ENCODE measurements at places on chromosomes 16 and 17.

DNA sequence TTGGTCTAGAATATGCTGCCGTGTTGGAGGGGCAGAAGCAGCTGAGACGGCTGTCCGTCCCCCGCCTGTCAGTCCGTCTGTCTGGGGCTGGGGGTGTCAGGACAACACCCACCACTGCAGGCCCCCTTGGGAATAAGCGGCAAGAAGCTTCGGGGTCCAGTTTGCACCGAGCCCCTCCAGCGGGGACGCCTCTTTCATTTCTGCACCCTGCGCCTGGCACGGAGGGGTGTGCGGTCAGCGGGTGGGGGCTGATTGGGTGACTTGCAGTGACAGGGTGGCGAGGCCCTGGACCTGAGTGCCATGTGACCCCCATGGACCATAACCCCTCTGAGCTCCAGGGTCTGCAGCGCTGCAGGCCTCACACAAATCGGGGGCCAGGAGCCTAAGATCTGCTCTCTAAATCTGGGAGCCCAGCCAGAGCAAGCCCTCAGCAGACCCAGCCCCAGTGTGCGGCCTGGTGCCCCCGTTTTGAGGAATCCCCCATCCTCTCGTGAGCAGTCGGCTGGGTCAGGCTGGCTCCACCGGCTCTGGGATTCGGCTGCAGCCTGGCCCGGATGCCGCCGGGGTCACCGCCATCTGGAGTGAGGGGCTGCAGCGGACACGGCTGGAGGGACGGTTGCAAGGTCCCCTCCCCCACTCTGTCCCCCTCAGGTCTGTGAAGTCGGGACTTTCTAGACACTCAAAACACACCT is 8.3 kb downstream of the CBFA2T3 start:
- DNase-seq: no peak

DNA sequence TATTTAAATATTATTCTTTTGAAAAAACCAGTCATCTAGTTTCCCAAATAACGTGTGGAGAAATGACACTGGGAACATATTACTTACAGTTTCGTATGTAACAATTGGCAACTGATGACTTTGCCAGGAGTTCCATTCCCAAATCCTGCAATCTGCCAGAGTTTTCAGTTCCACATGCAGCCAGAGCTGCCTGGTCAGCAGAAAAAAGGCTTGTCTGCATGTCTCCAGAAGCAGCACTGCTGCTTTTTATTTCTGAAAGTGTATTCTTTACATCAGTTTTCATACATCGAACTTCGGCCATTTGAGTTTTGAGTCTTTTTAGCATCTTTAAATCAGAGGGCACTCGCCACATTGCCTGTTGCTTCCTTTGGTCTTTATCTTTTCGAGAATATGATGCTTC is 78.4 kb downstream of the TRIM37 start:
- no peak for DNase-seq

DNA sequence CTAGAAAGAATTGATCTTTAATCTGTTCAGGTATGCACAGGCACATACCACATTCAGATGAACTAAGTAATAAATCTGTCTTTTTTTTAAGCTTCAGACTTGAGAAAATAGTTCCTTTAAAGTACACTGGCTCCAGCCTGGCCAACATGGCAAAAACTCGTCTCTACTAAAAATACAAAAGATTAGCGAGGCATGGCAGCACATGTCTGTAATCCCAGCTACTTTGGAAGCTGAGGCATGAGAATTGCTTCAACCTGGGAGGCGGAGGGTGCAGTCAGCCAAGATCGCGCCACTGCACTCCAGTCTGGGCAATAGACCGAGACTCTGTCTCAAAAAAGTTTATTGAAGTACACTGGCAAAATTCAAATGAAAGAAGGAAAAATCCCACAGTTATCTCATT is 111.0 kb upstream of the NETO2 start:
- DNase-seq: no peak

DNA sequence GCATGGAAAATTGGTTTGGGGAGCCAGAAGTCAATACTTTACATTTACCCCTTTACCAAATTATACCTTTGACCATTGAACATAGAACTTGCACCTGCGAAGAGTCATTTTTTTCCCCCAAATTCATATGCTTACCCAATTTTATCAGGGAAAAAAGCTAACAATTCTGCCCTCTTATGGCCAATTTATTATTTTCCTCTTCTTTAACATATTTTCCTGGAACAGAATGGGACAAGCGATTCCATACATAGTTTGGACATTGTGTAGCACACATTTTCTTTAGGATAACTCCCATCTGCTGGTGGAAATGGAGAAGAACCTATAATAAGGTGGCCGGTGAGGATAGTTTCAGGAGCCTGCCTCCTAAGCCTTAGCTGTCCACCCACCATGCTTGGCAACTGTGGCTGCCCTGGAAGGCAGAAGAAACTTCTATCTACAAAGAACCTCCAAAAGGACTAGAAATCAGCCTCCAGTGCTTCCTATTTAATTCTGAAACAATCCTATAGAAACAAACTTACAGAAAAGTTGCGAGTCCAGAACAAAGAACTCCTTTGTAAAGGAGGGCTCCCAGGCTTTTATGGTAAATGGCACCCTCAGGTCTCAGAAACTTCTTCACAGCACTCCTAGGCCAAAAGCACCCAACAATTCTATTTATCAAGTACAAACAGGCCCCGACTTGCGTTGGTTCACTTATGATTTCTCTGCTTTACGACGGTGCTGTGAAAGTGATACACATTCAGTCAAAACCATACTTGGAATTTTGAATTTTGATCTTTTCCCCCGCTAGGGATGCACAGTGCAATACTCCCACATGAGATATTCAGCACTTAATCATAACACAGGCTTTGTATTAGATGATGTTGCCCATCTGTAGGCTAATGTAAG is 64.1 kb upstream of the CACNG4 start:
- no peak for DNase-seq

DNA sequence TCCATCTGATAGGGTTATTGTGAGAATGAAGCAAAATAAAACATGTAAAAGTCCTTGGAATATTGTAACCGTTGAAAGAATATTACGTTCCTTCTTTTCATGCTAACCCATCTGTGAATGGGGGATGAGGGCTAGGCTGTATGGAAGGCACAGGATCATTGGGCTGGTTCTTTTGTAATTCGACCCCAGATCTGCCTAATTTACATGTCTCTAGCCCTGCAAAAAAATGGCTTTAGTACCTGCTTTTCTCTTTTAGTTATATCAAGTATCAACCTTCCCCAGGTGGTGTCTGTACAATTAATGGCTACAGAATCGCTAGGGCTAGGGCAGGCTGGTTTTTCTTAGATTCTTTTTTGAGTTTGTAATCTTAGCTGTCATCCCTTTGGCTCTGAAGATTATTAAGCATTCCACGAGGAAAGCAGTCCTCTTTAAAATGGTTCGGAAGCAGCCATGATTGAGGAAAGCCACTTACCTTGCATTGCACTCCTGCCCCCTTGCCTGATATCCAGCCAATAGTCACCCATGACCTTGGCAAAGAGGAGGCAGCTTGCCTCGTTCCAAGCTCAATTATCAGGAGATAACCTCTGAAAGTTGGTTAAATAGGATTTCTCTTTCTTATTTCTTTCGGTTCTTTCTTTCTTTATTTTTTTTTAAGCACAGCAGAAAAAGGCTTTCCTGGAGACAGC is 153.9 kb upstream of the ZKSCAN2 start:
- DNase-seq: no peak

DNA sequence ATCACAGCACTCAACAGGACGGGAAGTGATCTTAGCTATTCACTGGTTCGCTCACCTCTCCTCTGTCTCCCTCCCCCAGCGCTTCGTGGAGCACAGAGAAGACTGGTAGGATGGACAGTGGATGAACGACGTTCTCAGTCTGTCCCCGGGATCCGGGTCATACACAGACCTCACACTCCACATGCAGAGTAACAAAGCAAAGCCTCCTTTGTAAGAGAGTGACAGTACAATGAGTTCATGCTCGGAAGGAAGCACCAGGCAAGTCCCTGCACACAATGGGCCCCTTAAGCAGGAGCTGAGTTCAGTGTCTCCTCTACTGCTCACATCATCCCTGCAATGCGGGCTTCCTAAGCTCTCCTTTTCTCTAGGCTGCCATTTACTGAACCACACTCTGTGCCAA is 356.9 kb downstream of the C16orf95 start:
- DNase-seq: no peak

GRCh38 chr17:82449883-82450356 is 632 bp downstream of the CYBC1 start:
- DNase-seq: no peak

DNA sequence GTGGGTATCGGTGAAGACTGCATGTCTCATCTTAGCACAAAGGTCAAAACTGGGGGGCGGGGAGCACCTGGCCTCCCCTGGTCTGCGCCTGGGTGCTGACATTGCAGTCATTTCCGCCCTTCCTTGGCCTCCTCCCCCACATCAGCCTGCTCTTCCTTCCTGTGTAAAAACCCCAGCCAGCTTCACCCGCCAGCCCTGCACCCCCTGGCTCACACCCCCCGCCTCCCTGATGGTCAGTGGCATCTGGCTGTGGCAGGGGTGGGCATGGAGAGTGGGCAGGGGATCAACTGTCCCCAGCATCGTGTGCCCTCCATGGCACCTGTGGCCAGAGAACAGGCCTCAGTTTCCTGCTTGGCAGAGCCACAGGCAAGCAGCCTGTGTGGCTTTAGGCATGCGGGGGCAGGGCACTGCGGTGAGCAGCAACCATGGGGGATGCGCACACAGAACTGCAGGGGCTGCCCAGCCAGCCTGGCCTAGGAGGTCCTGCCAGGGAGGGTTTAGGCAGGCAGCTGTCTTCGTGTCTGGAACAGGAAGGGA is 26.5 kb upstream of the LASP1NB start:
- DNase-seq: no peak

DNA sequence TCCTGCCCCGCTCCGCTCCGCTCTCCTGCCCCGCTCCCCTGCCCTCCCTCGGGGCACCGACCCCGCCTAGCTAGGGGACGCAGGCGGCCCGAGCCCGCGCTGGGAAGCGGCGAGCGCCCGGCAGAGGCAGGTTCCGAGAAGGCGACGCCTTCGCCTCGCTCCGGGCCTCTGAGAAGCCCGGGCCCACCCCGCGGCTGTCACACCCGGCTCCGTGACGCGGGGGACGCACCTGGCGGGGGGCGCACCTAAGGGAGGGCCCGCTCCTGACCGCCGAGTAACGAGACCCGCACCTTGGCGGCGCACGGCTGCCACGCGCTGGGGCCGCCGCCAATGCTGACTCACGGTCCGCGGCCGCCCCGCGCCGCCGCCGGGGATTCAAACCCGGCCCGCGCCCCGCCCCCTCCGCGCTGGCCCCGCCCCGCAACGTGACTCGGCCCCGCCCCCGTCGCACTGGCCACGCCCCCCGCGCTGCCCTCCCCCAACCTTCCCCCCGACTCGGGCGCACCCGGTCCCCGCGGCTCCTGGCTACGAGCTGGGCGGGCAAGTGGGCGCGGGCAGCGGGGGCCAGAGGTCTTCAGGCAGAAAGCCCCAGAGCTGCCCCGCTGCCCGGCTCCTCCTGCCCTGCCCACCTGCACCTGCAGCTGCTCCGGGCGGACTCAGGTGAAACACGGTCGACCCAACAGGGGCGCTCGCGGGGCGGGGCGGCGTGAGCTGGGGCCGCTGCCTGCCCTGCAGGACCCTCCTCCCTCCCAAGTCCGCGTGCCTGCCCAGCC is 27.8 kb downstream of the GNPTG start:
- DNase-seq: peak; percentile 24

DNA sequence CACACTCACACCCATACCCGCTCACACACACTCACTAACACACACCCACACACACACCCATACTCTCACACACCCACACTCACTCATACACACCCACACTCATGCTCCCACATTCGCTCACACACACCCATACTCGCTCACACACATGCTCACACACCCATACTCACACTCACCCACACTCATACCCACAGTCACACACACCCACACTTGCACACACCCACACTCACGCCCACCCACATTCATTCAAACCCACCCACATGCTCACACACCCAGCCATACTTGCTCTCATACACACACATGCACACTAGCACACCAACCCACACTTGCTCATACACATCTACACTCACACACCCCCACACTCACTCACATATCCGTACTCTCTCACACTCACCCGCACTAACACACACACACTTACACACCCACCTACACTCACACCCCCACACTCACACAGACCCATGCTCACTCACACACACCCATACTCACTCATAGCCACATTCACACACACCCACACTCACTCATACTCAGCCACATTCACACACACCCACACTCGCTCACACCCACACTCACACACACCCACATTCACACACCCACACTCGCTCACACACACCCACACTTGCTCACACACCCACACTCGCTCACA is 322.4 kb upstream of the N4BP1 start:
- DNase-seq: no peak

GRCh38 chr17:8133941-8134340 is 10.0 kb upstream of the HES7 start:
- DNase-seq: no peak

- no peak for DNase-seq
These were observed 30.9 kb upstream of the GCSH start for GRCh38 chr16:81127051-81127450.

DNA sequence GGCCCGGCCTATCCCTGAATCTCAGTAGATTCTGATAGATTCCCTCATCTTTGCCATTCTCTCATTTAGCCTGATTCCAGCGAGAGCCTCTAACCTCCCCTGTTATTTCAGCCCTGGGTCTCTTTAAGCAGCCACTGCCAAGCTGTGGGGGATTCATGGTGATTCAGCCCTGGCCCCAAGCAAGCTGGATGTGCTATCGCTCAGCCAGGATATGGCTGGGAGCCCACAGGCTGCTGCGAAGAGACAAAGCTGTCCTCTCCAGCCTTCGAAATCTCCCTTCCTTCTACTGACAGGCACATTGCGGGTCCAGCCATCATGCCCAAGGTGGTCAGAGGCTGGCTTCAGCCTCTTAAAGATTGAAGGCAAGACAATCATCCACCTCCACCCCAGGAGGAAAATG is 394.1 kb downstream of the SOX9 start:
- peak; percentile 11 for DNase-seq

DNA sequence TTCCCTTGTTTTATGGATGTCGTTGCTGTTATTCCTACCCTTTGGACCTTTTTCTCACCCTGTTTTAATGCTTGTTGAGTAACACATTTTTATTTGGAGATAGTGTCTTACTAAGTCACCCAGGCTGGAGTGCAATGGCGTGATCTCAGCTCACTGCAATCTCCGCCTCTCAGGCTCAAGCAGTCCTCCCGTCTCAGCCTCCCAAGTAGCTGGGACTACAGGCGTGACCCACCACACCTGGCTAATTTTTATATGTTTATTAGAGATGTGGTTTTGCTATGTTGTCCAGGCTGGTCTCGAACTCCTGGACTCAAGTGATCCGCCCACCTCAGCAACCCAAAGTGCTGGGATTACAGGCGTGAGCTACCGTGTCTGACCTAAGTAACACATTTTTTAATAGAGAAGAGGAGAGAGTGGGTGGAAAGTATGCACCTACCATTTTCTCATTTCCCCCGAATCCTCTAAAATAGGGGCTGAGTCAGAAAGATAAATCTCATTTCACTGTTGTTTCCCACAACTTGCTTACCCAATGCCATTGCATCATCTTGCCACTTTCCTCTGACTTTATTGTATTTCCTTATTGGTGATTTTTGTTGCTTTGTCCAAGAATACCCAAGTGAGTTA is 7.0 kb downstream of the DHX40 start:
- DNase-seq: no peak
